ENCODE measurements at places on chromosomes 2 and 18.
A peak's percentile ranks its signal among the peaks of the same experiment; 100 is the strongest.

GRCh38 chr2:134985061-134985460 is 62.2 kb downstream of the MAP3K19 start:
- DNase-seq: no peak

DNA sequence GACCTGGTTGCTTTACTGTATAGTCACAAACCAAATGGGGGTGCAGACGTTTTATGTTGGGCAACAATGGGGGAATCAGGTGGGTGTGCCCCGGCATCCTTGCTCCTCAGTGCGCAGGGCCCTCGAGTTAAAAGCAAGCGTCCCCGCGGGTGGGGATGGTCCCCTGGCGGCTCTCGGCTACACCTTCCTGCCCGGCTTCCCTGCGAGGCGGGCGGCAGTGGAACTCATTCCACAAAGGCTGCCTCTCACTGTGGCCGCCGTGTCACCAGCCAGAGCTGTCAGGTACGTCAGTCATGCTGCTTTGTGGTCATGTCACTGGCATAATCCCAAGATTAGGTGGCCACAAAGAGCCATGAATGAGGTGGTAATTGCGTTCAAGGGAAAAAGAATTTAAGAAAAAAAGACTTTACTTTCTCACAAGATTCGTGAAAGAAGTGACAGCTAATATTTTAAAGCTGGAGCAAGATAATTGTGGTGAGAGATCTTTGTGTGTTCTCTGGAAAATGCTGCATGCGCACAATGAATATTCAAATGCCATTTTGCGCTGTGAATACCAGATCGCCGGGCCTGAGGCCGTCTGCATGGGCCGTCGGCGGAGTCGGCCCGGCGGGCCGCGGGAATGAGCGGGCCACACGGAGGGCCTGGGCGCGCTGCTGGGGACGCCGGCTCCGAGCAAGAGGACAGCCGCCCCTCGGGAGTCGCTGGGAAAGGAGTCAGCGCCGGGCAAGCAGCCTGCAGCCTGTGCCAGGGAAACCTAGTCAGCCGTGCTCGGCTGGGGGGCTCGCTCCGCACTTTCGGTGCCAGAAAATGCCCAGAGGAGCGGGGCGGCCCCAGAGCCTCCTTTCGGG is 82.3 kb upstream of the LDLRAD4 start:
- DNase-seq: peak; percentile 22

GRCh38 chr2:65264821-65265670 is 37.4 kb downstream of the ACTR2 start:
- DNase-seq: peak; percentile 82

- DNase-seq: peak; percentile 24
Measured at GRCh38 chr2:65548576-65549256, 116.3 kb upstream of the SPRED2 start.

DNA sequence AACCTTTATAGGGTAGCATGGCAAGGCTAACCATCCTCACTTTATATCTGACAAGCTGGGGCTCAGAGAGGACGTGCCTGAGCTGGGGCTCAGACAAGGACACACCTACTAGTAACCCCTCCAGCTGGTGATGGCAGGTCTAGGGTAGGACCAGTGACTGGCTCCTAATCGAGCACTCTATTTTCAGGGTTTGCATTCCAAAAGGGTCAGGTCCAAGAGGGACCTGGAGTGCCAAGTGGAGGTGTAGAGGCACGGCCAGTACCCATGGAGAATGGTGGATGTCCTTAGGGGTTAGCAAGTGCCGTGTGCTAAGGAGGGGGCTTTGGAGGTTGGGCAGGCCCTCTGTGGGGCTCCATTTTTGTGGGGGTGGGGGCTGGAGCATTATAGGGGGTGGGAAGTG is 1.2 kb upstream of the DES start:
- DNase-seq: no peak

DNA sequence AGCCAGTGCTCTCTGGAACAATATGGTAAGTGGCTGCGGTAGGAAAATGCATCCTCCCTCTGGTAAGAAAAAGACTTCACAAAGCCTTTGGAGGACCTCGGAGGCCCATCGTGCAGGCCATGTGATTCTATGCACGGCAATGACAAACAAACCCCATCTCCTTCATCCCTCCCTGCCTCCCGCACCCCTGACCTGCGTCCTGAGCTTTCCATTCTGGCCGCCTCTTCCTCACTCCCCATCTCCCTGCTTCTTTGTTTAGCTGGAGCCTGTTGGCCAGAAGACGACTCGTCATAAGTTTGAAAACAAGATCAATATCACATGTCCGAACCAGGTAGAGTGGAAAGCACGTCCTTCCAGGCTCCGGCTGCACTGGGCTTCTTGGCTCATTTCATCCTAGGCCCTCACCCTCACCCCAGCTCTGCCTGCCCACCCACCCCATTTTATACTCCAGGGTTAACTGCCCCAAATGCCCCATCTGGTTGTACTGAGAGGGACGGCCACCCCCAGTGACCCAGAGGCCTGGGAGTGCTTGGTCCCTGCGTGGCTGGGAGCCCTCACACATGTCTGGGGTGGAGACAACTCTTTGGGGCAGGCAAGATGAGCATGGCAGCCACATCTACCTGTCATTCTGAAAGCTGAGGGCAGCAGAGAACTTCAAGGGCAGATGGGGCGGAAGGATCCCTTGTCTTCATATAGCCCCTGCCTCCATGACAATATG is 94.0 kb downstream of the PLB1 start:
- no peak for DNase-seq

GRCh38 chr2:17540093-17540812 is at the start of gene VSNL1:
Gene VSNL1, plus strand, starts transcription at chr2:17540696. Its CDS starts 51,379 bp downstream, at chr2:17592075.
- DNase-seq: peak; percentile 28

GRCh38 chr2:191748059-191748461 is 70.1 kb downstream of the NABP1 start:
- DNase-seq: peak; percentile 14

GRCh38 chr2:188078534-188078933 is 213.1 kb upstream of the GULP1 start:
- no peak for DNase-seq

- DNase-seq: no peak
Measured at GRCh38 chr2:109261906-109262631, 133.1 kb downstream of the SH3RF3 start.

DNA sequence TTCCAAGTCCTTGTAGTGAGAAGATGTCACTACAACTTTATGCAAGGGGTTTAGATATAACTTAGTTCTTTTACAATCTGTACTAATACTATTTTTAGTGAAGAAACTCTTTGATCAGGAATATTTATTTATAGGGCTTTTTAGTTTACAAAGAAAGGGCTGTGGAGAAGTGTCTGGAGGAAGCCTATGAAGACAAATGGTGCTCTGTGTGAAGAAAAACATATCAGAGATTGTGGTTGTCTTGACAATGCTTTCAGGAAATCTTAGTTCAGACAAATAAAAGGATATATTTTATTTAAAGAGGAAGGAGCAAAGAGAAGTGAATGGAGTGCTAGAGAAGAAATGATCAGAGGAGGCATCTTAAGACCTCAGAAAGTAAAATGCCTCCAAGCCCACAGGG is 824.9 kb downstream of the DCDC2C start:
- no peak for DNase-seq

DNA sequence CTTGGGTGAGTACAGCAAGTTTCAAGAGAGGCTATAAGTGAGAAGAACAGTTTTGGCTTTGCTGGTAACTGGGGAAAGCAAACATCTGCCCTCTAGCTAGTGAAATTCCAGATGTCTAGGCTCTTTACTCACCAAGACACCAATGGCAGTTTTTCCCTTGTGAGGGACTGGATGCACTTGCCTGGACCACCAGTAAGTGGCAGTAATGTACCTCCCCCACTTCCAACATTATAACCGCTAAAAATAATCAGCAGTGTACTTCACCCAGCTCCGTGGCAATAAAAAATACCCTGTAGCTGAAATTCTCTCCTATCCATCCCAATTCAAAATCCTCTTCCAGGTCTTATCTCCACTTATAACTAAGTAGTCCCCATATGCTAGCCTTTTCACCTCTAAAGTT is 383.9 kb downstream of the ARHGAP15 start:
- peak; percentile 72 for DNase-seq

DNA sequence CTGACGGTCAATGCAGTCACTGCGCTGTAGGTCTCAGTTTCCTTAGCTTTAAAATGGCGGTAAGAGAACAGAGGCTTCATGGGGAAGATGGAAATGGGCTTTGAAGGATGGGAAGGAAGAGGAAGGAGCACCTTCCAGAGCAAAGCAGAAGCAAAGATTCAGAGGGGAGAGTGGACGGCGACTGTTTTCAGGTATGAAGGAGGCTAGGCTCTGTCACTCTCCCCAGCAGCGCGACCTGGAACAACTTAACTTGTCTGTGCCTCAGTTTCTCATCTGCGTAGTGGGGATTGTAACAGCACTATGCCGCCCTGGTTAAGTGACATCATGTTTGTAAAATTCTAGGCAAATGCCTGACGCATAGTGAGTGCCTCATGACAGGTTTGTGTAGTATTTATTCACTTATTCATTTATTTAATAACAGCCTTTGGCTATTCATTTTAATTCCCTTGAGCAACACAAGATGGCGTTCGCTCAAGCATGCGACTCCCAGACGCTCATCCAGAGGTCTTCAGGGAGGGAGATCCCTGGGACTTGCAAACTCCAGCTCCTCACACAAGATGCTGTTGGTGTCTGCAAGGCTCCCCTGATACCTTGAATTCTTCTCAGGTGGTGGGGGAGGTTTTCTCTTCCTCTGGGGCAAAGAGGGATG is 336.3 kb downstream of the DYSF start:
- DNase-seq: peak; percentile 49

- DNase-seq: no peak
Measured at GRCh38 chr2:127577503-127577902, 42.0 kb downstream of the MYO7B start.

DNA sequence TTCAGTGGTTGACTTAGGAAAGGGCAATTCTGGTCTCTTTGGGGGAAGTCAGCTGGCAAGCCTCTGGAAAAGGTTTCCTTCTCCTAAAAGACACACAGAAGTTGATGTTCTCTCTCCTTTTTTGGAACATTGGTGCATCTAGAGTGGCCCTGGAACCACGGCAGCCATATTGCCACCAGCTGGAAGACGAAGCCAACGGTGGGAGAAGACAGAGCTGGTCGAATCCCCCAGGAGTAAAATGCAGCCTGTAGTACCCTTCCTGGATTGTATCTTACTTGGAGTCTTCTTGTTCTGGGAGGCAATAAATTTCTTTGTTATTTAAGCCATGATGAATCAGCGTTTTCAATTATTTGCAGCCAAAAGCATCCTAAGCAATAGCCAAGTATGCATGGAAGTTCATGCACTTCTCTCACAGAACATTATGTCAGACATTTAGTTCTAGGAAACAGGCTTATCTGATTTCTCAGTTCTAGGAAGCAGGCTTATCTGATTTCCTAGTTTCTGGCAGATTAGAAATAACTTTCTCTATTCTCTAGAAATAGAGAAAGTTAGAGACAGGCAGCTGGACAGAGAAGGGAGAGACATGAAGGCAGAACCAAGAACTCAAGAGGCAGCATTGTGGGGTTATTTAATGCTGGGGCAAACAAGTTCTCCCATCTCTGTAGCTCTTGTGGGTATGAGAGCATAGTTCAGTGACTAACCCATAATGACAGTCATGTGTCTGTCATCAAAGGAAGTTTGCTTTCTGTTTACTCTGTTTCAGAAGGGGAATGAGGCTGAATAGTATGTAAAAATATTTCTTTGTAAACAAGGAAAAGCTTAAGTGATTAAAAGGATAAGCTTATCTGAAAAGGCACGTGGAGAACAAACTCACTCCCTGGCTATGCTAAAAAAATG is 40.5 kb upstream of the NABP1 start:
- DNase-seq: peak; percentile 80
